Stimulated activated CD4-positive, alpha-beta T cell treated with anti-CD3 and anti-CD28 coated beads, Interleukin-1b, Interleukin-23, amount 100 ng/mL, for 24 hours (primary cell): ENCODE measurements at places on chromosomes 16 and 17.

GRCh38 chr16:57469917-57470470, 7.5 kb downstream of the POLR2C start:
- no peak for DNase-seq

DNA sequence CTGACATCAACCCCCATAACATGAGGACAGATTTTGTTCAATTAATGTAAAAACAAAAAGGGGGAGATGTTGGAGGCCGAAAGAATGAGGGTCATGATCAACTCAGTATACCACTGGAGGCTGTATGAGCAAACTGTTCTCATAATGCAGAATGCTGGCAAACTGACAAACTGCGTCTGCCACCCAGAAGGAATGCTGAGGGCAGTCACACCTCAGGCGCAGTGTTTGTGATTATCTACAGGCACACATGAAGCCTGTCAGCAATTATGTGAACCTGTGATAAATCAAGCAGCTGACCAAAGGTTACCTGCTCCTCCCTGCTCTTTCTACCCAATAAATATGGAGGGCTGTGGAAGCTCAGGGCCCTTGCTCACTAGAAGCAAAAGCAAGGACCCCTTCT, 27.3 kb downstream of the CD300LG start:
- DNase-seq: no peak

DNA sequence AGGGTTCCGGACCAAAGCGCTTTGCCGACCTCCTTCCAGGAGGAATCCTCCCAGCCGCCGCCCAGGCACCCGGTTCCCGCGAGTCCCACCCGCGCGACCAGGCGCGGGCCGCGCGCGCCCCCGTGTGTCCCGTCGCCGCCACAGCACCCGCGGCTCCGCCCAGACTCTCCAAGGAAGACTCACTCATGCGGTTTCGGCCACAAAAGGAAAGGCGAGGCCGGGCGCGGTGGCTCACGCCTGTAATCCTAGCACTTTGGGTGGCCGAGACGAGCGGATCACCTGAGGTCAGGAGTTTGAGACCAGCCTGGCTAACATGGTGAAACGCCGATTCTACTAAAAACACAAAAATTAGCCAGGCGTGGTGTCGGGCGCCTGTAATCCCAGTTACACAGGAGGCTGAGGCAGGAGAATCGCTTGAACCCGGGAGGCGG, 3.5 kb upstream of the PKMYT1 start:
- peak; percentile 72 for DNase-seq

DNA sequence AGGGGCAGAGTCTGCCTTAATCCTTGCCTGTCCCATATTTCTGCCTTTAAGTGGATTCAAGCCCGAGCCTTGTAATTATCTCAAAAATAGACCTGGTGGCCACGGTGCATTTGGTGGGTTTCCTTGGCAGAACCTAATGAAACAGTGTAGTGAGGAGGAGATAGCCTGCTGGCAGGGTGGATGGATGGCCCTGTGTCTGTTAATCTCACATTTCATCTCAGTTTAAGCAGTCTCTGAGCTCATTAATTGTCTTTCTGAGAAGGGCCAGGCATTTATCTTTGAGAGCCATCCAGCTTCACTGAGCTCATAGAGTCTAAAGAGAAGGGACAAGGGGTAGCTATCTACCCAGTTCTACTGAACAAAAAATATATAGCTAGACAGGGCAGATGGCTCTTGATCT, 364.0 kb upstream of the EEF2KMT start:
- no peak for DNase-seq

- DNase-seq: no peak
Measured at GRCh38 chr17:45648642-45649041, 135.5 kb upstream of the CRHR1 start.

- no peak for DNase-seq
Measured at GRCh38 chr17:40099619-40100418, 570 bp downstream of the NR1D1 start.

GRCh38 chr16:64542152-64542551, 579.7 kb downstream of the CDH11 start:
- no peak for DNase-seq

GRCh38 chr17:76843703-76844484, 24.3 kb upstream of the MGAT5B start:
- DNase-seq: no peak

DNA sequence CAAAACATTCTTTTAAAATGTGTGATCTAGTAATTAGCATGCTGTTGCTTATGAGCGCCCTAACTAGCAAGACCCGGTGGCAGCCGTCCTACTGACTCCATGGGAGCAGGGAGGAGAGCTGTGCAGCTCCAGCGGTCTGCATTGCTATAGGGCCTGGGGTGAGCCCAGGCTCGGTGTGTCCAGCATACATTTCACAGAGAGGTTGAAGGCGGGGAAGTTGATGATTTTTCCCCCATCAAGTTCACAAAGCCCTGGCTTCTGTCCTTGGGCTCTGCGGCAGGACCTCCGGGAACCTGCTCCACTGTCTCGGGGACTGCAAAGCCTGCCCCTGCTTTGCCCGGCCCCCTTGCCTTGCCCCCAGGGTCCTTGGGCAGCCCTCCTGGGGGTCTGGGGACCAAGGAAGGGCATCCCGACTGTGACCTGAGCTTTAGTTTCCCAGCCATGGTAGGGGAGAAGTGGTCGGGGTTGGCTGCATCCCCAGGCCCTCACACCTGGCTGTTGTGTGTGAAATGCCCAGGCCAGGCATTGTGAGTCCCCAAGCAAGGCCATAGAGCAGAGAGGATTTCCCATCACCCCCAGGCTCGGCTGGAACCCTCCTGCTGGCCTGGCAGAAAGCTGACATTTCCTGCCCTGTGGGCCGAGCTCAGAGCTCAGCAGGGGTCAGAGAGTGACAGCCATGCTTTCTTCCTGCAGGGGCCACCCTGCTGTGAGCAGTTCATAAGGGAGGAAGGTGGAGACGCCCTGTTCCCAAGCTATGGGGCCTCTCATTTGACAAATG, 24.8 kb downstream of the KCNJ12 start:
- DNase-seq: no peak

GRCh38 chr17:12659500-12659899, 6.2 kb upstream of the MYOCD start:
- DNase-seq: no peak
